ENCODE measurements at places on chromosomes 4 and X.

DNA sequence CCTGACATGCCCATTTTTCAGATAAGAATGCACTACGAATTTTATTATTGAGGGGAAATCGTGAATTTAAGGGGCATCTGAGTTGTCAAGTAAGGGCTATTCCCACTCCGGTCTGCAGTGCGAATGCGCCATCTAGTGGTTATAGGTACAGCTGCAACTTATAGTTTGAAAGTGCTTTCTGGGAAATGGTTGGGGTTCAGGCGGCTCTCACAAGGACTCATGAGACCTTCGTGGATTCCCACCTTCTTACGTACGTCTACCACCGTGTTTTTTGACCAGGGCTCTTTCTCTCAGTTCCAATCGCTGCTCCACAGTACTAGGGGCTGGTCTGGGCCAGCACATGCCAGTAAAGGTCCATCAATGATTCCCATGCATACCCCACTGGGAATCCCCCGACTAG lies 12.3 kb downstream of the MSL3 start:
- DNase-seq = peak; percentile 72

DNA sequence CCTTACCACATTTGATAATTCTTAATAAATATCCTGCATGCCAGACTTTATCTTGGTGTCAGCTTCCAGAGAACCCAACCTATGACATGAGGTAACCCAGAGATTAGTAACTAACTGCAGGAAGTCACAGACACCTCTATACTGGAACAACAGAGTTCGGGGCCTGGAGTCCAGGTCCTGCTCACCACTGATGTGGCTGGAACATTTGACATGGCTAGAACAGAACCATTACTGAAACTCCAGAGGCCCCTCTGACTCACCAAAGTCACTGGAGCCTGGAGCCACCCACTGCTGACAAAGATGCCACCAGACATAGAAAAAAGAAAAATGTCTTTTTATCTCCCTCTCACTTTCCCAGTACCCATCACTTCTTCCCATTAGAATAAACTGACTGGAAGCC lies 403.7 kb downstream of the MID1IP1 start:
- no peak for DNase-seq

DNA sequence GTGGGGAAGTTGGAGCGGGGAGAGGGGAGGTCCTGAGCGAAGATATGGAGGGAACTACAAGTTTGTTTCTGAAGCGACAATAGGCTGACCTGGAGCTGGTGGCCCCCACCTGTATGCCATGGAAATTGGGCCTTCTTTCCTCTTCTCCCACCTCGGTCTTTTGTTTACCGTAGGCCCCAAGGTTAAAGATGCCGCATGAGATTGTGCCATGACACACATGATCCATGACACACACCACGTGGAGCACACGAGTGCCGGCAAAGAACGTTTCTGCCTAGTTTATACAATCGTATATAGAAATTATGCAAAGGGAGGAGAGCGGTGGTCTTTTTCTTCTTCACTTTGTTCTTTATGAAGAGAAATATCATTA lies 408 bp downstream of the TMEM33 start:
- peak; percentile 69 for DNase-seq

GRCh38 chrX:39196192-39197102 lies 395.2 kb downstream of the MID1IP1 start:
- DNase-seq = peak; percentile 7

DNA sequence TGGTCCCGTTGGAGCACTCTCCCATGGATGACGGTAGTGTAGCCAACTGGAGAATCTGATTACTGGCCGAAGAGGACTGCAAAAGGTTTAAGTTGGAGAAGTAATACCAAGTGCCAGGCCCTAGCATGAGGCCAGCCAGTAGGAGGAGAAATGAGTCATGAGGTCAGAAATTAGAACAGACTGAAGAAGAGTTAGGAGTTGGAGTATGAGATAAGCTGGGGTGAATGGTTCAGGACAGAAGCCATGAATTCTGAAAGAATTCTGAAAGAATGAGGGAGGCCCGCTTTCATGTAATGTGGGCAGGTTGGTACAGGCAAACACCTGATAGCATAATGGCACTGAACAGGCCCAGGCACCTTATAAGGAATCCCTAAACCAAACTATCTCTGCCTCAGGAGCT lies 18.4 kb upstream of the STK26 start:
- DNase-seq = peak; percentile 15

- DNase-seq = no peak
These were observed 54.7 kb upstream of the ANXA10 start for GRCh38 chr4:168037676-168038075.

DNA sequence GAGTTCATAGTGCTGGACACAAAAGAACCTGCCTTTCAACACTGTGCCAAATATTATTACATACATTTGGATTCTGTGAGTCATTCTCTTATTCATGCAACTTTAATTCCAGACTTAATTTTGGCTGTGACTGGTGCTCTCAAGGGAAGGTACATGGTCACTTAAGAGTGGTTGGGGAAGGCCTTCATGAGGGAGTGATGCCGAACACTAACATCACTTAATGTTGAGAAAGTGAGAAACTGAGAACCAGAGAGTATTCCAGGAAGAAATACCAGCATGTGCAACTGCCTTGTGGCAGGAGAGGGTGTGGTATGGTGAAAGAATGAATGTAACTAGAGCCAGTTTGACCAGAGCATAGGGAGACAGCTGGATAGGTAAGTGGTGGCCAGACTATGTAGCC lies 41.5 kb upstream of the FHDC1 start:
- no peak for DNase-seq

- no peak for DNase-seq
These were observed 183.7 kb downstream of the SPATA18 start for GRCh38 chr4:52234561-52235440.

DNA sequence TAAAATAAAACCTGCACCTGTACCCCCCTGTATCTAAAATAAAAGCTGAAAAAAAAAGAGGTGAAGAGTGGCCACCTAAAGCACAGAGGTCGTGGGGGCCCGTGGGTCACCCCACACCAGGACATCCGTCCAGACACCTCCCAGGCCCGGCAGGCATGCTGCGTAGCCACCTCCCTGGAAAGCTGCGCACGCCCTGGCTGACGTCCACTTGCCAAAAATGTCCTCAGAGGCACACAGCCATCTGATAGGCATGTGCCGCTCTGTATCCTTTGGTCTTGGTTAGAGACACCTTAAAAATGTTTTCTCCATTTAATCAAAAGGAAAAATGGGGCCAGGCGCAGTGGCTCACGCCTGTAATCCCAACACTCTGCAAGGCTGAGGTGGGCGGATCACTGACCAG lies 17.7 kb downstream of the FAM53A start:
- DNase-seq = no peak

DNA sequence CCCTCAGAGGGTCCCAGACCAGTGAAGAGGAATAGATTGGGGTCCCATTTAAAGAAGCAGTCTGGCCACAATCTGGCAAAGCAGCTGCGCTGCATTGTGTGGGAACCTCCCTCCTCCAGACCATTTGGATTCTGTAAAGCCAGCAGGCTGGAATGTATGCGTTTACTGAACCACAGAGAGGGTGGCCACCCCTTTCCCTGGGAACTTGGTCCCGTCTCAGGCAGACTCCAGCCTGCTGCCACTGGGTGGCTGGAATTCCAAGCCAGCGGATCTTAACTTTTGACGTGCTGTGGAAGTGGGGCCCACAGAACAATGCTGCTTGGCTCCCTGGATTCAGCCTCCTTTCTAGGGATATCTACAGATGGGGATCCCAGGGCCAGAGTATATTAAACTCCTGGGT lies 307.2 kb downstream of the DACH2 start:
- no peak for DNase-seq

DNA sequence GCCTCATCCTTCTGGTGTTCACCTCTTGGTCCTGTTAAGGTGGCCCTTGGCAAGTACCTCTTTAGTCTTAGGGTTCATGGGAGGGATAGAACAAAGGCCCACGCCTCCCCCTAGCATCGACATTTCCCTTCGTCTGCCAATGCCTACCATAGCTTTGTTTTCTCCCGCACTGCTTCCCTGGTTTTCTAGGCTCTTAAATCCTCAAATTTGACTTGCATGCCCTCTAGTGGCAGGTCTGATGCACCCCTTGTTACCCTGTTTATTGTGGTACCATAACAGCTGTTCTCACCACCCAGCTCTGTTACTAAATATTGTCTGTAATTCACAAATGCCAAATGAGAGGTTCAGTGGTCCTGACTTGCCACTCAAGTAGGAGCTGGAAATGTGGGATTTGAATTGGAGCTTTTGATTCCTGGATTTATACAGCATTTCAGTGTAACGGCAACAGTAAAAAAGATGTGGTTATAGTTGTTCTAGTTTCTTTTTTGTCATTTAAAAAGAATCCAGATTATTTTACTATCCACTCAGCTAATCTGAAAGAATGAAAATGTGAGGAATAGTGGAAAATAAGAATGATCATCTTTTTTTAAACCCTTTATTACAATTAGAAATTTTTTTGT lies 100.1 kb downstream of the REPS2 start:
- peak; percentile 69 for DNase-seq

DNA sequence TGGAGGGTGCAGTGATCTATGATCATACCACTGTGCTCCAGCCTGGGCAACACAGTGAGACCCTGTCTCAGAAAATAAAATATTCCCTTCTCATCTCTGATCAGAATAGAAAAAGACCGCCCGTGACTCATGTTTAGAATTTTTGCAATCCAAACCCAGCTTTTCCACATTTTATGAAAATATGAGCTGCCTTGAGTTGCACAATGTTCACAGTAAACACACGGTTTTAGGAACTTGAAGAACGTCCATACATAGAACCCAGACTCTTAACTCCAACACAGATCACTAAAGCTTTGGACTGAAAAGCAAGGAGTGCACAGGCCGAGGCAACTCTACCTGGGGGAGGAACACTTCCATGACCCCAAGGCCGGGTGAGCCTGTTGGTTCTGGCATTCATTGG lies 305.0 kb downstream of the TENM3 start:
- DNase-seq = no peak

- no peak for DNase-seq
These were observed 1351.2 kb downstream of the STIM2 start for GRCh38 chr4:28211676-28212470.

GRCh38 chr4:177339477-177340374 lies 30.1 kb downstream of the NEIL3 start:
- DNase-seq = peak; percentile 35

DNA sequence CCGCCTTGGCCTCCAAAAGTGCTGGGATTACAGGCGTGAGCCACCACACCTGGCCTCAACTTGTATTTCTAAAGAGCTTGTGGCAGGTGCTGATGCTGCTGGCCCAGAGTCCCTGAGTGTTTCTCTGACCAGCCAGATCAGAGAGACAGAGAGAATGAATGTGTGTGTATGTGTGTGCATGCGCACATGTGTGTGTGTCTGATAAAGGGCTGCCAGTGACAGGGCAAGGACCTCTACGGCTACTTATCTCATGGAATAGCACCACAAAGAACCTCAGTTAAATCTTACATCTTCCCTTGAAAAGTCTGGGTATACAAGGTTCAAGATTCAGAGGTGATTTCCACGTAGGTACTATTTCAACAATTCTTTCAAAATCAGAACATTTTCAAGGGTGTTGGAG lies 86.0 kb downstream of the SCD5 start:
- DNase-seq = peak; percentile 70

Data from erythroblast (primary cell).